ENCODE measurements at places on chromosomes 7 and 10. TPM values are rescaled to one million over a fixed set of nuclear protein-coding genes. Genes with fewer than 3 reads are reported as not detected.

Gene CAPZA2
- polyA plus RNA-seq, result 156 TPM

Gene LRRC18
- 0.47 TPM for polyA plus RNA-seq

DNA sequence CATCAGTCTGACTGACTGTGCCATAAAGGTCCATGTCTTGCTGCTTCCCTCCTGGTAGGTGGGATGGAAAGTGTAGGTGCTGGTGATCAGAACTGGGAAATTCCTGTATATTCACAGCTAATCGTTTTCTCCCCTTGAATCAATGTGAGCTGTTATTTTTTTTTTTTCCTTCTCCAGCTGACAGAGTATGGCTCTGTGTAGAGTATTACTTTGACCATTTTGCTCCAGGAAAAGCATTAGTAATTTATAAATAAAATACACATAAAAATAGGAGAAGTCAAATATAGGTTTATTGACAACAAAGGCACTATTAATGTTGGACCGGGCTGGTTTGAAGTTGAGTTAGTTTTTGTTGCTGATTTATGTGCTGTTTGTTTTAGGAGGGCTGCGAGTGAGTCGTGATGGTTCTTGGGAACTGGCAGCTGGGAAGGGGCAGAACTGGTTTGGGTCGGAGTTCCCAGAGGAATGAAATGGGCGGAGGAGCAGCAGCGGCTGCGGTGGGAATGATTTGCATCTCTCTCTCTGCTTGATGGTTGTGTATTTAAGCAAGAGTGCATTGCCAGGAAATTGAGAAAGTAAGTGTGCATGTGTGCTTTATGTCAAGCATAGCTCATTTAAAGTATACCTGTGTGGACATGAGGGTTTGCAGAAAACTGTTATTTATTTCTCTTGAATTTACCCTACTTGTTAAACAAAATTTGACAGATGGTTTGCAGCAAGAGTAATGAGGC lies 80.9 kb downstream of the LRMDA start:
- DNase-seq, result no peak

Gene HMX3
- polyA plus RNA-seq, result not detected

GRCh38 chr10:13736506-13736905 lies 149.7 kb downstream of the PRPF18 start:
- no peak for DNase-seq

Gene MNX1
- not detected for polyA plus RNA-seq

DNA sequence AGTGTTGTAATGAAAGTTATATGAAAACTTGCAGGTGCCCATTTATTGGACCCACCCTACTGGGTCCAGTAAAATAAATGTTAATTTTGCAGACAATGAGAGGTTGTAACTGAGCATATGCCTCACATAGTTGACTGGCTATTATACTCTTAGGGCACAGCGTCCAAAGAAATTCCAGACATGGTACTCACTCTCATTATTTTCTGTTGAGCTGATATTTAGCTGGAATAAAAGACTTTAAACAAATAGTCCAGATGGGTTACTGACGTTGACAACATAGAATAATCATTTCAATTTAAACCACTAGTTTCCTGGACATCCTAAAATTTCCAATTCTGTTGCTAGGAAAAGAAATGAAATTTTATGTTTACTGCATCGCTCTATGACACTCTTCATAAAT lies 174.5 kb downstream of the ZNF365 start:
- no peak for DNase-seq

GRCh38 chr7:23016345-23017253 lies 2.7 kb upstream of the HYCC1 start:
- no peak for DNase-seq

GRCh38 chr7:24729365-24730017 lies 27.8 kb downstream of the GSDME start:
- no peak for DNase-seq

DNA sequence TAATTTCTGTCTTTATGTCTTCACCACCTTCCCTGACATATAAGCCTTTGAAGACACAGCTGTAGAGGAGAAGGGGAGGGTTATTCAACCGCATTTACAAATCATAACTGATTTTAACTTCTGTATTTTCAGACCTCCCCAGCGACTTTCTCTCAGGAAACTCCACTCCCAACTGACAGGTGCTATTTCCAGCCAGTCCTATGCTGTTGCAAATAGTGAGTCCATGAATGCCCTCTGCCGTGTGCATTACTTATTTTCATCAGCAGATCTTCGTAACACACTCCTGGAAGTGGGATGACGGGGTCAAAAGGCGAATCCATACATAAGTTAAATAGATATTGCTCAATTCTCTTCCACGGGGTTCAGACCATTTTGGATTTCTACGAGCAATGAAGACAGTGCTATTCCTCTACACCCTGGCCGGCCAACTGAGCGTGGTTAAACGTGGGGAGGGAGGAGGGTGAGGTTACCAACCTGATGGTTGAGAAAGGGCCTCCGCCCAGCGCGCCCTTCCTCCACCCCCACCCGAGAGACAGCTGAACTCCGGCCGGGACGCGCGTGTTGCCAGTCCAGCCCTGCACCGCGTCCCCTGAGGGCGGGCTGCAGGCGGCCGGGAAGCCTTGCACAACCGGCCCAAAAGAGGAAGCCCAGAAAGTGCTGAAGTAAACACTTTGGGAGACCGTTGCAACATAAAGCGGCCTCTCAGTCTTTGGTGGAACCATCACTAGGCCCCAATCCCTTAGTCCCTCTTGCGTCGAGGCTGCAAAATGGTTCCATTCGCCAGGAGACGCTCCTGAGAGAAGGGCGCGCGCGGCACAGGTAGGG lies at the start of gene APBB1IP:
TSS of gene APBB1IP (plus strand) at position 705 of the 825 bp plus-strand sequence. CDS start 53,986 bp downstream, outside the sequence.
- DNase-seq, result no peak

Gene RNF32
- polyA plus RNA-seq, result 0.32 TPM

- peak; percentile 20 for DNase-seq
These were observed 34.7 kb downstream of the ACADSB start for GRCh38 chr10:123043409-123043925.

DNA sequence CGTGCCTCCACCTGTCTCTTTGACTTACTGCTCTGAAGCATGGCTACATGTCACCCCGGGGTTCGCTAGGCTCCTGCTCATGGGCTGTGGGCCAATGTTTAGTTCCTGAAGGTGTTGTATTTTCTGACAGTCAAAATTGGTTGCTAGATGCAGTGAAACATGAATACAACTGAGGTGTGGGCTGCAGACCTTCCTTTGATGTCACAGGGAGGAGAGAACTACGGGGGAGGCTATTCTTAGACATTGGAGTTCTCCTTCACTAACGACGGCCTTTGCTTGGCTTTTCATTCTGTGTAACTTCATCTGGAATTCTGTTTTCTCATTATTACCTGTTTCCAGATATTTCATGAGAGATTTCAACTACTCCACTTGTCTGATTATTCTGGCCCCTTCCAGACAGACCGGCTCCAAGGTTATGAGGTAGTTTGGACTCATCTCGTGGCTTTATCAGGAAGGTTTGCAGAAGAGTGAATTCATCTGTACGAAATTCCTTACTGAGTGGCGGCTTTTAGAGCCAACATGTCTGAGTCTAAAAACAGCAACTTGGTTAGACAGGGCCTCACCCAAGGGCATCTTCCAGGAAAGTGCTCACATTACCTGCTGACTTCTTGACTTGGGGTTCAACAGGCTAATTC lies 774.7 kb downstream of the SUGCT start:
- DNase-seq, result no peak

- DNase-seq, result no peak
These were observed 254.1 kb downstream of the WDR37 start for GRCh38 chr10:1310271-1310789.

Gene PVRIG
- 0.77 TPM for polyA plus RNA-seq

Gene ZNF680
- 8.4 TPM for polyA plus RNA-seq

DNA sequence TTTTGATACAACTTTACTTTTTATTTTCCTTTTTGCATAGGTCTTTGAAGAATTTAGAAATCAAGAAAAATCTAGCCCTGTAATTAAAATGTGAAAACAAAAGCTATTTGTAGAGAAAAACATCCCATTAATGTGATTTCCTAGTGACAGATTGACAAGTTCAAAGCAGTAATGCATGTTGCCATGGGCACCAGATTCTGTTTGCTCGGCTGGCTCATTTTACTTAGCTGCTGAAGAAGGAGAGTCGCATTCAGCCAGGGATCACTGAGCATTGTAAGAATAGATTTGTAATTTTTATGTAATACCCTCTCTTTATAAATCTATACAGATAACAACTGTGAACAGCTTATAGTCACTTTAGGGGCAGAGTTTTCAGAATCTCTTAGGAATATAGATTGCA lies 28.5 kb downstream of the DNAJB9 start:
- no peak for DNase-seq

- DNase-seq, result no peak
These were observed 32.8 kb upstream of the MYO3A start for GRCh38 chr10:25901199-25901598.

Gene PTPRN2
- polyA plus RNA-seq, result 4.4 TPM

GRCh38 chr7:66413379-66414114 lies 208.4 kb downstream of the TPST1 start:
- DNase-seq, result peak; percentile 47

- no peak for DNase-seq
These were observed 45.7 kb upstream of the UBE2H start for GRCh38 chr7:129998446-129998845.

GRCh38 chr7:50621973-50622490 lies 56.8 kb upstream of the DDC start:
- DNase-seq, result no peak

DNA sequence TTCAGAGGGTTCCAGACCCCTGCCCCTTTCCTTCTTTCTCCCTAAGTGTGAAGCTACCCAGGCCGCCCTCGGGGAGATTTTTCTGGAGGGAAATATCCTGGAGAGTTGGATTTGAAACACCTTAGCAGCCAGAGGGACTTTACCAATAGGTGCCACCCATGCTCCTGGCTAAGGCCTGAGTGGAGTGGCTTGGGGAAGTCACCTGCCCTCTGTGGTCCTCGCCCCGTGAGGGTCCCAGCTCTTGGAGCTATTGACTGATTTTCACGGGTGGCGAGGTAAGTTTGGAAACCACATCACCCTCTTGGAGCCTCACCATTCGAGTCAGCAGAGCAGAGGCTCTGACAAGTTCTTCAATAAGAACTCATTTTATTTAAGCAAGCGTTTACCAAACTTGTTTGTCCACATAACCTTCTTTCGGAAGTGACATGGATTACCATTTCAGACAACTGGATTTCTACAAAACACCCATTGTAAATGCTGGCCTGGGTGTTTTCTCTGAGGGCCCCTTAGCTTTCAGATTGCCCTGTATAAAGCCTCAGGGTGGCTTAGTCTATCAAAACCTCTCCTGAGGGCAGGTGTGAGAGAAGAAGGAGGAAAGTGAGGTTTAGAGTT lies 20.4 kb downstream of the AQP1 start:
- DNase-seq, result no peak

DNA sequence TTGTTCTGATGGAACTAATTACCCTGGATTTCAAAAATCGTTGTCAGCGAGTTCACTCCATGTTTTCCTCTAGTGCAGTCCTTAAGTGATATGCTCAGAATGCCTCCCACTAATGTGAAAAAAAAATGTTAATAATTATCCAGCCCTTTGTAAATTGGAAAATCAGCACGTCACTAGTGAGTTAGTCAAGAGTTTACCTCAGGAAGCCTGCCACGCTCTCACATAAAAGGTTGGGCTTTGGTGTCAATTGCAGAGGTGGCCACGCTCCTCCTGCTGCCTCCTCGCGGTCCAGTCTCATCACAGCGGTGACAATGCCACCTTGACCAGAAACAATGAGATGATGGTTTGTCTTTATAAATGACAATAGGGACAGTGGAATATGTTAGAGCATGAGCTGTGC lies 22.5 kb downstream of the UPP1 start:
- DNase-seq, result no peak

DNA sequence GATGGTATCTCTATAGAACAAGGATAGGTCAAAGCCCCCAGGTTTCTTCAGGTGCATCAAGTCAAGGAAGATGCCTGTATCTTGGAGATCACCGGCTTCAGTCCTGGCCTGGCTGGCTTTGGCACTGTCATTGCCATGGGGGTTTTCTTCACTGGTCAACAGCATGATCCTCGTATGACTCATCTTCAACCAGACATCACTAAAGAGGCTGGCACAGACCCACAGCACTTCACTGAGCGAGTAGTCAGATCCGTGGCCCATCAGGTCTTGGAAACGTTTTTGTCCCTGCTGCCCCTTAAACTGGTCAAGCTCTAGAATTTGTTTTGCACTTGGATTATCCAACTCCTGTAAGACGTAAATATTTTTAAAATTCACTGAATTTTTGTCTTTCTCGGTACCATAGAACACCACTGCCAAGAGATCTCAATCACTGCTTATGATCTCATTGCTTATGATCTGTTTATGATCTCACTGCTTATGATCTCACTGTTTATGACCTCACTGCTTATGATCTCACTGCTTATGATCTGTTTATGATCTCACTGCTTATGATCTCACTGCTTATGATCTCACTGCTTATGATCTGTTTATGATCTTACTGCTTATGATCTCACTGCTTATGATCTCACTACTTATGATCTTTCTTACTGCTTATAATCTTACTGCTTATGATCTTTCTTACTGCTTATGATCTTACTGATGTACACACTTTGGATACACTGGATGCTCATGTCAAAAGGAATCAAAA lies 135.2 kb downstream of the CYP26A1 start:
- DNase-seq, result no peak

- no peak for DNase-seq
These were observed 89.1 kb downstream of the FGFR2 start for GRCh38 chr10:121509112-121509511.

GRCh38 chr7:82410461-82410860 lies 33.1 kb downstream of the CACNA2D1 start:
- DNase-seq, result no peak

GRCh38 chr10:63562857-63563256 lies 41.7 kb downstream of the REEP3 start:
- no peak for DNase-seq

- DNase-seq, result no peak
These were observed 22.6 kb downstream of the TMEM254 start for GRCh38 chr10:80100861-80101695.

GRCh38 chr7:71009636-71010035 lies 122.3 kb upstream of the GALNT17 start:
- no peak for DNase-seq

- DNase-seq, result no peak
These were observed 16.9 kb downstream of the ZNF92 start for GRCh38 chr7:65390588-65390987.

Gene KDM7A
- 5.7 TPM for polyA plus RNA-seq

Gene CALCR
- not detected for polyA plus RNA-seq

DNA sequence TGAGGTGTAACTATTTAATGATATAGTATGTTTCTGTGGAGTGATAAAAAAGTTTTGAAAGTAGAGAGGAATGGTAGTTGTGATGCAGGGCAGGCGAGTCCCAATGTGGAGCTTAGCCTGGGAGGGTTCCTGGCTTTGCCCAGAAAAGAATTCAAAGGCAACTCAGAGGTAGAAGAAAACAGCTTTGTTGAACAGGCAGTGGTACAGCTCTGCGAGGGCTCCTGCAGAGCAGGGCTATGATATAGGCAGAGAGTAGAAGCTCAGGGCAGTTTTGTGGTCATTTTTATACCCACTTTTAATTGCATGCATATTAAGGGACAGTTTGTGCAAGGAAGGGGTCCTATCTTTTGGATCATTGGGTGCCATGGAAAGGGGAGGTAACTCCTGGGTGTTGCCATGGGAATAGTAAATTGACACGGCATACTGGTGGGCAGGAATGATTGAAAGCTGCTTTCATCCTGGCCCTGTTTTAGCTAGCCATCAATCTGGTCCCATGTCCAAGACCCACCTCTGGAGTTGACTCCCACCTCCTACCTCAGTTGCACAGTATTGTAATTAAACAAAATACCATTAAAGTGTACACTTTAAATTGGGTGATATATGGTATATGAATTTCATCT lies 12.4 kb downstream of the CYP2C8 start:
- DNase-seq, result no peak

- DNase-seq, result no peak
These were observed 239.0 kb downstream of the DNAJB6 start for GRCh38 chr7:157575777-157576176.
